Ammon's horn (tissue), 1 donor: ENCODE measurements at places on chromosomes 1 and 21.
A peak's percentile ranks its signal among the peaks of the same experiment; 100 is the strongest.

DNA sequence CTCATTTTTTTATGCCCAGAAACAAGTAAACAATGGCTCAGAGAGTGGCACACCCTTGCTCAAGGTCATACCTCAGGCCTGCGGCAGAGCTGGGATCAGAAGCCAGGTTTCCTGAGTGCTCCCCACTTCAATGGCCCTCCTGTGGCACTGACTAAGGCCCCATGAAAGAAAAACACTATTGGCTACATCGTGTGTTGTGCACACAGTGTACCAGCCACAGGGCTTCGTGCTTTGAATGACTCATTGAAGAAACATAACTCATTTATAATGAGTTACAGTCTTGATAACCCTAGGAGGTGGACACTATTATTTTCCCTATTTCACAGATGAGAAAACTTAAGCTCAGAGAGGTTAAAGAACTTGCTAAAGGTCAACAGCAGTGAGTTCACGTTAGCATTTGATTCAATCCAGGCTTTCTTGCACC, 91.2 kb downstream of the TRABD2B start:
- DNase-seq = no peak

DNA sequence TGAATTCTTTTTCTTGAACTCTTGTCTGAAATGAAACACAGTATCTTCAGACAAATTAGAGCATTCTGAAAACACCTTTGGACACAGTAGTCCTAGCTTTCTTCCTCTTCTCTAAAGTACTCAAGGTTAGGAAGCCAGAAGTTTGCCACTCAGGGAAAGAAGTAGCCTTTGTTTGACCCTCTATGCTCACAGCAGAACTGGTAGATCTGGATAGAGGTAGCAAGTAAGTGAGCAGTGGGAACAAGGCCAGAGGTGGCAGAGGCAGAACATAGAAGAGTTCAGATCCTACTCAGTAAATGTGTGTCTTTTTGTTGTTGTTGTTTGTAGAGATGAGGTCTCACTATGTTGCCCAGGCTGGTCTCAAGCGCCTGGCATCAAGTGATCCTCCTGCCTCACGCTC, 7.4 kb upstream of the PIGR start:
- no peak for DNase-seq

- peak; percentile 66 for DNase-seq
These were observed 16.9 kb downstream of the RPTN start for GRCh38 chr1:152141971-152142584.

DNA sequence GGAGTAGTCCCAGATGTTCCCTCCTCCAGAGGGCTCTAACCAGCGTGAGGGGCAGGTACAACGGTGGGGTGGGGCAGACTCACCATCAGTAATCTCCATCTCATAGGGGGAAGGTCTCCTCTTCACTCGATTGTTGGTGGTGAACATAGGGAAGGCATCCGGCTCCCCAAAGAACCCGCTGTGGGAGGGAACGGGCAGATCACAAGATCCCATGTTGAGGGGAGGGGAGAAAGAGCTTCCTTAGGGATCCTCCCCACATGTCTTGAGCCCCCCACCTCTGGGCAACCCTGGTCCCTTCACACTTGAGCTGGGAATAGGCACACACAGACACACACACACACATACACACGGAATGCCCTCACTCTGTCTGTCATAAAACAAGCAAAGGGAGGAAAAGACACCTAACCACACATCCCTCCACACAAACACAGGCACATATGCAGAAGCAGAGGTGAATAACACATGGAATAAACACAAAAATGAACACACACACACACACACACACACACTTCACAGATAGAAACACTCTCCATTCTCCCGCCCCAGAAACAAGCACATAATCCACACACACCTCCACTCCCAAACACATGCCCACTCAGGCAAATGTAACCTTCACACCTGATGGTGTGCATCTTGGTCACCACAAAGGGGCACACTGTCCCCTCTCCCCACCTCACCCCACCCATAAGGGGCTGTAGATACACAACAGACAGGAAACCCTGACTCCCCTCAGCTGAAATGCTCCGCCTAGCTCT, 7.9 kb downstream of the TAL1 start:
- DNase-seq = no peak

DNA sequence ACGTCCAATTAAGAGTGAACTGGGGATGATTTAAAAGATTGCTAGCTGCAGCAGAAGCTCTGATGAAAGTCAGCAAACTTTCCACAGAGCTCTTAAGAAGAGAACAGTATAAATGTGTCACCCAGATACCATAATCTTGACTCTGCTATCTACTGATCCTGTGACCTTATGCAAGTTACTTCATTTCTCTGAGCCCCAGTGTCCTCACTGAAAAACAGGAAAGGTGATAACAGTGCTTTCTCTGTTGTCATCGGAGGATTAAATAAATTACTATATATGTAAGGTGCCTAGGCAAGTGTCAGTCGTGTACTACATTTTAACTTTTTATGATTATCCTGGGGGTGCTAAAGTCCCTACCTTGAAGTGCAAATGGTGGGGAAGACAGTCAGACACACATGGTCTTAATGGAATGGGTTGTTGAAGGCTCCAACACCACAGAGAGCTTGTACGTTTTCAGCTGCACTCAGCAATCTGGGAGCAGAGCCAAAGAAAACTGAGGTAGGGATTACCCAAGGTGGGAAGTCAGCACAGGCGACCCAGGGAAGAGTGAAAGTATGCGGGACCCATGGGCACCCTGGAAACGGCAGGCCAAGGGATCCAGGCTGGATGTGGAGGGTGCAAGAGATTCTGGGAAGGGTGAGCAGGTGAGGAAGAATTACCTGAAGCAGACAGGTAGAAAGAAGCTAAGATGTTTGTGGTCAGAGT, 82.8 kb downstream of the DTL start:
- DNase-seq = no peak

GRCh38 chr1:246428542-246429308, 78.4 kb downstream of the SMYD3 start:
- DNase-seq = peak; percentile 55

- no peak for DNase-seq
These were observed 13.0 kb upstream of the CD48 start for GRCh38 chr1:160724465-160725242.
